ENCODE measurements at places on chromosomes 2 and 18.

DNA sequence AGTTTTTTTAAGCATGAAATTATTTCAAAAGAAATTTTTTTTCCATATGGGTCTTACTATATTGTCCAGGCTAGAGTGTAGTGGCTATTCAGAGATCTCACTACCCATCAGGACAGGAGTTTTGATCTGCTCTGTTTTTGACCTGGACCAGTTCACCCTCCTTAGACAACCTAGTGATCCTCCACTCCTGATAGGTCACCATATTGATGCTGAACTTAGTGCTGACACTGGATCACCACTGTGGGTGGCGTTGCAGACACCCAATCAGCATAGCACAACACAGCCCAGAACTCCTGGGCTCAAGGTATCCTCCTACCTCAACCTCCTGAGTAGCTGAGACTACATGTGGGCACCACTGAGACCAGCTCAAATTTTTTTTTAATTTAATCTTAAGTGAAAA lies 8.2 kb downstream of the OLA1 start:
- no peak for DNase-seq

DNA sequence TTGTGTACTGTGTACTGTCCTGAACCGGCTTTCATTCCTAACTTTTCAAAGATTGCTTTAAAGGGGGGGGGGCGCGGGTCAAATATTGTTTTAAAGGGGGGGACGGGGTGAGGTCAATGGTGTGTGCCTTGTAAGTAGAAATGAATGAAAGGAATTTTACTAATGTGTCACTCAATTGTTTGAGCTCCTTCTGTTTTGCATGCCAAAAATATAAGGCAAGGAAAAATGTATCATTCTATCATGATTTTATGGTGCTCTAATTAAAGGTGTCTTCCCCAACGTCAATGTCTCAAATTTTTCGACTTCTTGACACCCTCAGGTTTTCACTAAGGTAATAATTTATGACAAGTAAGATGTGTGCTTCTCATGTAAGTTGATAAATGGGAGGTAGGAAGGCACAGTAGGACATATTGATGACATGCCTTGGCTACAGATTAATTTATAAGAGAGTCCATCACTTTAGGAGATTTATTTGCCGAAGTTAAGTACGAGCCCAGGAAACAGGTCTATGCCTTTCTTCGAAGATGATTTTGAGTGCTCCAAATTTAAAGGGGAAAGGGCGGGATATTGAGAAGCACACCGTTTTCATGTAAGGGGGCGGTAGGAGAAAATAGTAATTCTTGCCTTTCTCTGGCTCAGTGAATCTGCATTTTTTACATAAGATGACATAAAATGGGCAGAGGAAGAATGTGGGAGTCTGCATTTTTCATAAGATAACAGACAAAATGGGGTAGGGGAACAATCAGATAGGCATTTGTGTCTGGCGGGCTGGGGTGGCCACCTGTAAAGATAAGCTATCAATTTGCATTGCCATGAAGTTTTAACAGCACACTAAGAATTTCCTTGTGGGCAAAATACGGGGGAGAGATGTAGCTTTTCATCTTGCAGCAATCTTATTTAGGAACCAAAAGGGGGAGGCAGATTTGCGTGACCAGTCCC lies 1.2 kb upstream of the TRAPPC8 start:
- DNase-seq: no peak

GRCh38 chr2:225454412-225454811 lies 54.9 kb downstream of the NYAP2 start:
- no peak for DNase-seq

GRCh38 chr2:191791953-191792560 lies 54.8 kb downstream of the CAVIN2 start:
- DNase-seq: no peak

GRCh38 chr2:165369131-165369897 lies 100.2 kb upstream of the CSRNP3 start:
- DNase-seq: peak; percentile 54

- peak; percentile 76 for DNase-seq
Measured at GRCh38 chr2:231464576-231465540, 574 bp upstream of the NCL start.

DNA sequence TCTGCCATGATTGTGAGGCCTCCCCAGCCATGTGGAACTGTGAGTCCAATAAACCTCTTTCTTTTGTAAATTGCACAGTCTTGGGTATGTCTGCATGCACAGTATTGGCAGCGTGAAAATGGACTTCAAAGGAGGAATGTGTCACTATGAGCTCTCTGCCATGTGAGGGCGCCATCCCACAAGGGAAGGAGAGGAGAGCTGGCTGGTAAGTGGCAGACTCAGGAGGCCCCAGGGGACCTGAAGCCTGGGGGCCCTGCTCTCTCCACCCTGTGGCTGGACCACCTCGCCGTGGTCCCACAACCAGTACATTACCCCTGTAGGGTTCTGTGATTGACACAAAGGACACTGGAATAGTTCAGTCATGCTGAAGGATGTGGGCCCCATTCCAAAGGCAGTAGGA lies 122.1 kb downstream of the RPIA start:
- no peak for DNase-seq

GRCh38 chr2:241909769-241910168 lies 40.2 kb downstream of the RTP5 start:
- DNase-seq: no peak

- DNase-seq: no peak
Measured at GRCh38 chr18:75207310-75208154, 1.4 kb downstream of the PTGR3 start.

- no peak for DNase-seq
Measured at GRCh38 chr2:226185616-226186211, 613.9 kb downstream of the IRS1 start.

DNA sequence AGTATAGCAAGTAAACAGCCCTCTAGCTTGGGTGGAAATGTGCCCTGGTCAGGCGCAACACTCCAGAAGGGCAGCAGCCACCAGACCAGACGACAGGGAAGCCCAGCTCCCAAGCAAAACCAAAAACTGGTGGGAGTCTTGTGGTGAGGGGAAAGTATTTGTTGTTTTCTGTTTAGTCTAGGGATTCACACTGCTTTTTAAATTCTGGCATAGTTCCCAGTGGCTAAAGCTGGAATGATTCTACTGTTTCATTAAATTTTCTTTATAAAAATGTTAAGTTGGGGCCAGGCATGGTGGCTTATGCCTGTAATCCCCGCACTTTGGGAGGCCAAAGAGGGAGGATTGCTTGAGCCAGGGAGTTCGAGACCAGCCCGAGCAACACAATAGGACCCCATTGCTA lies 38.5 kb downstream of the MERTK start:
- no peak for DNase-seq

DNA sequence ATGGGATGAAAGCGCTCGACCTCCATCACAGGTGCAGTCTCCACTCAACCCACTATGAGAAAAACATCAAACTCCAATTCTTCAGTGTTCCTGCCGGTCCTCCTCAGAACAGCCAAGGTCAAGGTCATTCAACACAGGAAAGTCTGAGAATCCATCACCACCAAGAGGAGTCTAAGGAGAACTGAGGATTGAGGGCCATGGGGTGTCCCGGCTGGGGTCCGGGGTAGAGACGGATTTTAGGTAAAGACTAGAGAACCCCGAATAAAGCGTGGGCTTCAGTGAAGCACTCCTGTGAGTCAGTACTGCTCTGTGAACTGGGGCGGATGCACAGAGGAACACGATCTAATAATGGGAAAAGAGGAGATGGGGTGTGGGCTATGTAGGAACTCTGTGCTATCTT lies 41.8 kb downstream of the PTGR3 start:
- no peak for DNase-seq

DNA sequence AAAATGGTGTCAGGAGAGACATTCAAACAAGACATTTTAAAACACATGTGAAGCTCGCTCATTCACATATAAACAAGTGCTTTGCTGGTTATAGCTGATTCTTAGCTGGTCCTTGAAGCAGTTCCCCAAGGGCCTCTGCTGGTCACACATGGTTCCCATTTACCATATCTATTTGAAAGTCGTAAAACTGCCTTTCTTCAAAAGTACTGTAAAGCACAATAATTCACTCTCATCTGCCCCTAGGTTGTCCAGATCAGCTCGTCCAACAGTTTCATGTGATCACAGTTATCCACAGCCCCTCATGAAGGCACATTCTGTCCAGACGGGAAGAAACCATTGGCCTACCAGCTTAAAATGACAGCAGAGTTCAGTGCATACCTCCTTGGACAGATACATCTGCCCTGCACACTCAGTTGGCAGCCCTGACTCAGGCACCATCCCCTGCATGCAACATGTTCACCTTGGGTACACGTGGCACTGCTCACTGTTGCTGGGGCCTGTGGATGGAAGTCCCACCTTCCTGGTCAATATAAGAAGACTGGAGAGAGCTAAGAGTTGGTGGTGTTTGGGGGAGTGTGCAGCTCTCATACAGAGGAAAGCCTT lies 108.0 kb upstream of the HAAO start:
- DNase-seq: no peak

All from NCI-H1436 treated with DMSO at 0.1 percent for 48 hours (cell line).